SK-N-MC (cell line): ENCODE measurements at places on chromosomes 2 and 18.
A peak's percentile ranks its signal among the peaks of the same experiment; 100 is the strongest.

GRCh38 chr2:152405206-152406118, 70.5 kb downstream of the FMNL2 start:
- no peak for DNase-seq

- no peak for DNase-seq
Observed at GRCh38 chr2:54866868-54867267, 143.4 kb downstream of the EML6 start.

DNA sequence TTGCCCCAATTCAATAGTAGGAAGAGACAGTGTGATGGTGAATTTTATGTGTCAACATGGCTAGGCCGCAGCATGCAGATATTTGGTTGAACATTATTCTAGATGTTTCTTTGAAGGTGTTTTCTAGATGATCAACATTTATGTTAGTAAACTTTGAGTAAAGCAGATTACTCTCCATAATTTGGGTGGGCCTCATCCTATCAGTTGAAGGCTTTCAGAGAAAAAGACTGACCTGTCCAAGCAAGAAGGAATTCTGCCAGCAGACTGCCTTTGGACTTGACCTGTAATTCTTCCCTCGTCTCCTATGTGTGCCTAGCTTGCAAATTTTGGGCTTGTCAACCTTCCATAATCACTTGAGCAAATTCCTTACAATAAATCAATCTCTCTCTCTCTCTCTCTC, 8.3 kb upstream of the GRP start:
- no peak for DNase-seq

DNA sequence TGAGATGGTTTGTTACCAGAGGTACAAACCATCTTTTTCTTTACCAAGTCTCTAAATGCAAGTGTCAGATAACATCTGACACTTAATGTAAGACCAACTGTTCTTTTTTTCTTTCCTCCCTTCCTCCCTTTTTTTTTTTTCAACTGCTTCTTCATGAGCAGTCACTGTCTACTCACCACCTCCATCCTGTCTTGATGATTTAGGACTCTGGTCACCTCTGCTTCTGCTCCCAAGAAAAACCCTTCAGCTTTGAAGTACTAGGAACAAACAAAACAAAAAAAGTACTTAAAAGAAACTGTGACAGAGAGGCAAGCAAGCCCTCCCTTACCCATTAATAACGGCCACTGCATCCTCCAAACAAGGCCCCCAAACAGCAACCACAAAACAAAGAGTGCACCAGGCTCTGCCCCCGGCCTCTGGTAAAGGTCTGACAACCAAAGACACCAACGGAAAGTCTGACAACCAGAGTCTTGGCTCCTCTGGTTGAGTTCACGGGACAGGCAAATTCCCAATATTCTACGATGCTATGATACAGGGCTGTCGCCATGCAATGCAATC, 141.0 kb downstream of the ARL4C start:
- no peak for DNase-seq

DNA sequence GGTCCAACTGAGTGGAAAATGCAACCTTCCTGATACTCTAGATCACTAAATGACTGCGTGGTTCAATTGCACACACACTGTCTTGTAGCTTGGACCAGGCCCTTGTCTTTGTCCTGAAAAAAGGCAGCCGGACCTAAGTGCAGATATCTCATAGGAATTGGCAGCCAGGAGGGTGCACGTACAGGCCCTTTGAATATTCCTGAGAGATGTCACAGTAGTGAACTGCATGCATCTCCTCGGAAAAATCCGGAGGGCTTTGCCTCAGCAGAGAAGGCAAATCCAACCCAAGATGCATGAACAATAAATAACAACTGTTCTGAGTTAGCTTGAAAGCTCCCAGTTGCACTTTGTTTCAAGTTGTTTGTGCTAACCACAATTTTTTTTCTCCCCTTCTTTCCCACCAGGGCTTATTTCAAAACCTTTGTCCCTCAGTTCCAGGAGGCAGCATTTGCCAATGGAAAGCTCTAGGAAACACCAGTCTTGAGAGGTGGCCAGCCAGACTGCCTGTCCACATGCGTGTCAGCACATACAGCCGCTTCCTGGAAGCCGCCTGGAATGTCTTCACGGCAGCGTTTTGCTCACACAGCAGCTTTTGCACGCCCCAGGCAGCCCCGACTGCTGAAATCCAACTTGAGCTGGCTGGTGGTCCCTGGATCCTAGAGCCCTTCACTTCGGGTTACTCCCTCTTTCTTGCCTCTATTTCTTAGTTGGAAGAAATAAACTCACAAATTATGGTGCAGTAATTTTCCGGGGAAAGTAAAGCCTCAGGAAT, 54.4 kb upstream of the FOSL2 start:
- peak; percentile 65 for DNase-seq

- no peak for DNase-seq
Observed at GRCh38 chr2:17791121-17791816, 25.0 kb upstream of the MSGN1 start.

DNA sequence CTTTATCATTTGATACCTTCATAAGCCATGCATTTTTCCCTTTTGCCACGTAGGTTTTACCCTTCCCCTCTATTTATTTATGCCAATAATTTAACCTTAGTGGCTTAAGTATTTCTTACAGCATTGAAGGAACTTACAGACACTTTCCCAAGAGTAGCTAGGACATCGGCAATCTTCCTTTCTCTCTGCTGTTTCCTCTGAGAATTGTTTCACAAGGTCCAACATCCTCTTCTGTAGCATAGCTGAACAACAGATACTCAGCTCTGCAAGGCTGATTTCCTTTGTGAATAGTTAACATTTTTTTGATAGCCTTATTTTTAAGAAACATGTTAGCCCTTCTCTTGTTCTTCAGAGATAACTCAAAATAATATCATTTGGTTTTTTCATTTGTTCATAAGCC, 1.1 kb upstream of the GCA start:
- no peak for DNase-seq

DNA sequence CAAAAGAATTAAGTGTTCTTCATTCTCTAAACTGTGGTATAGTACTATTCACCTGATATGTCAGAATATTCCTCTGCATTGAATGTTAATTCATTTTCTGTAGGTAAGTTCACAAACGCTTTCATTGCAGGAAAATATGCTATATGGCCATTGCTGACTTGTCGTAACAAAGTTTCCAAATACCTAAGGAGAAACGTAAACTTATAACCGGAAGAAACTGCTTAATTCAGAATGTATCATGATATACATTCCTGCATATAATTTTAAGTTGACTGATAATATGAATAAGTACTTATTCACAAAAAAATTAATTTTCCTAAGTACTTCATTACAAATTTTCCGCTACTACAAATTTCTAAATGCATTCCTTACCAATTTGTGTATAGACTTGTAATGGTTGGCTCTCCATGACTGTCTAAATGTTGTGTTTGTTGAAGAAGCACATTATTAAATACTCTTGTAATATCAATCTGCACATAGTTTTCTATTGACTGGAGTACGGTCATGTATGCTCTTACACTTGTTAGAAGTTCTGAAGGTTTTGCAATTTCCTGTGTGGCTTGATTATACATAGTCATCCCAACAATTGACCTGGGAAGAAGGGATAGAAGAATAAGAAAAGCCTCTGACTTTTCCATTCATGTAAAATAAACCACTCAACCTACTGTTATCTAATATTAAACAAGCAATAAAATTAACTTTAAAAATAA, 85.4 kb downstream of the NCKAP1 start:
- DNase-seq = peak; percentile 86

DNA sequence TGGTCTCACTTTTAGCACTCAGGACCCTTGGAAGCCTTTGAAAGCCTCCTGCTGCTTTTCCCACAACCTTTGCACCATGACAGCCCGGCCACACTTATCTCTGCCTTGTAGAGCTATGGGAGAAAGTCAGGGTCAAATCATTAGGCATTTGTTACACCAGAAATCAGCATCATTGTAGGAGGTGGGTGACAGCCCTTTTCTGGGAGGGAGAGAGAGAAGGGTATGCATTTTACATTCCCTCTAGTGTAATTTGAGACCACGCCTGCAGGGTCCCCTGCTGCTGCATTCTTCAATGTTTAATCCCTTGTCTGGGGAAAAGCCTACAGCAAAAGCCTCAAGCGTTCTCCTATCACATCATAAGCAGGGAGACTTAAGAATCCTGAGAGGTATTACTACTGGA, 766.8 kb upstream of the FAM98A start:
- peak; percentile 79 for DNase-seq

DNA sequence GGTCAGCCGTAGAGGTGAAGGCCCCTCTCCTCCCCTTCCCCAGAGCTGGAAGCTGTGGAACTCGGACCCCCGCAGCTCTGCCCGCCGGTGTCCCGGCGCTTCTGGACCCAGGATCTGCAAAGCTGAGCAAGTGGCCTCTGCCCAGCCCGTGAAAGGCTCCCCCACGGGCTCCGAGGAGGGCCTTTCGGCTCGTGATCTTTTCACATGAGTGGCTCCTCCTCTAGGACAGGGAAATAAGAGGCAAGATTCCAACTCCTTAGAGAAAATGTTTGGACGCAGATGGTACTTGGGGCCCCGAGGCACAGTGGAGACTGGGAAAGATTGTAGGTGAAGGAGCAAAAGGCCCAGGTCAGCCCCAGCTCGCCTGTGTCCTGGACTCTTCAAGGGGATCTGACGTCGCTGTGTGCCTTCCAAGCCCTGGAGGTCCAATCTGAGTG, 48.2 kb upstream of the SP3 start:
- no peak for DNase-seq

GRCh38 chr2:160812830-160813505, 319.4 kb upstream of the RBMS1 start:
- DNase-seq = no peak

- DNase-seq = no peak
Observed at GRCh38 chr18:72823345-72823744, 44.4 kb downstream of the NETO1 start.

GRCh38 chr2:124973396-124973795, 948.3 kb downstream of the CNTNAP5 start:
- DNase-seq = no peak

DNA sequence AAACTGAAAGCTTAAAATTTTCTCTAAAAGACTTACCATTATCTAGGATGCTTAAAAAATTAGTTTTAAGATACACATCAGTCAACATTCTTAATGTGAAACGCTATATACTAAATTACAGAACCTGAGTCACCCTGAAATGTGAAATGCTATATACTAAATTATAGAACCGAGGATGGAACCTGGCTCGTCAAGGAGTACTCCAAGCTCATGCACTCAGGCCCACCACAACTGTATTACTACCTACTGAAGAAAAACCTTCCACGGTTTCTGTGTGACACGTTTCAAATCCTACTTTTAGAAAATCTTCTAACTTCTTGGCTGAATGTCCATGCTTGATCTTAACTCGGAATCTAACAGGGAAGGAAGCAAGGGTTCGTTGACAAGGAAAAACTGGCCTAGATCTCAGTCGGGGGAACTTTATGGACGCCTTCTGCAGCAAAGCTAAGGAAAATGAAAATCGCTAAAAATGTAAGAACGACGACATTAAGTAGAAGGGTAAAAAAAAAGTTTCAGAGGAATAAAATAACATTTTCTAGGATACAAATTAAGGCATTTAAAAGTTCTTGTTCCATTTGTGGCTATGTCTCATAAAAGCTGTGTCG, 1.4 kb downstream of the PRKD3 start:
- DNase-seq = no peak

DNA sequence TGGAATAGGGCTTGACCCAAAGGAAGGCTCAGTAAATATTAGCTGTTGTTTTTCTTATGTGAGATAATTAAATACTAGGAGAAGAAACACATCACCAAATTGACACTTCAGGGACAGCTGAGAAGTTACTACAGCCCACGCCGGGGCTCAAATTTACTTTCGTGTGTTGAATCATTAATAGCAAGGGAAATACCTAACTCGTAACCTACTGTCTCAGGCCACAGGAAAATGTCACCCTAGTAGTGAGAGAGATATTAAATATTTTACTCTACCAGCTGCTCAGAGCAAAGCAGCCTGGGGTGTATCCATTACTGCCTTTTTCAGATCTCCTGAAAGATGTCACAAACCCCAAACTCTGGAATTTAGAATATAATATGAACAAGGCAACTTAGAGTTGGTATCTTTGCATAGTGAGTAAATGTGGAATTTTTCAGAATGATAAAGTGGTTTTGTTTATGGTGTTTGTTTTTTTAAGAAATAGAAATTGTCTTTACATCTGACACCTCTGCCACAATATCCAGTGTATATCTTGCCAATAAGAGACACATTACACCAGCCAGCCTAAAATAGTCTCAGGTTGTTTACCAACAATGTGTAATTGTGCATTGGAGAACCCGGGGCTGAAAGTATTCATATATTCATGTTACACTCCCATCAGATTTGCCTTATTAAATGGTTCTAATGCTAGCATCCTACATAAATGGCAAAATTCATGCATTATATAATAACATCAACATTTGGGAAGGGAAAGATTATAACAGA, 48.4 kb downstream of the ATP8B1 start:
- DNase-seq = no peak

- DNase-seq = no peak
Observed at GRCh38 chr18:49677081-49677480, 115.2 kb downstream of the LIPG start.

DNA sequence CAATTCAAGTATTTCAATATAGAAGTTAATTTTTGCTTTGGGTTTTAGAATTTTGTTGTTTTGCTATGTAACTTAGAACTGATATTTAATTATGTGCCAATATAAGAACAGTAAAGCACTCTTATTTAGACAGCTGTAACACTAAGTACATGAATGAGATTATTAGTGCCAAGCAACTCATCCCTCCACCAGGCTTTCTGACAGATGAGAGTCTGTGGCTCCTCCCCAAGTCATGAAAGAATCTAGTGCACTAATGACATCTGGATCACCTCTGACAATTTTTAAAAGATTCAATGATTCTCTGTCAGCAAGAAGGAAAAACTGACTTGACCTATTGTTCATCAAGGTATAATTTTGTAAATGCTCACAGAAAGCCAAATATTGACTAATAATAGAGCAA, 67.8 kb downstream of the TMEFF2 start:
- DNase-seq = no peak

DNA sequence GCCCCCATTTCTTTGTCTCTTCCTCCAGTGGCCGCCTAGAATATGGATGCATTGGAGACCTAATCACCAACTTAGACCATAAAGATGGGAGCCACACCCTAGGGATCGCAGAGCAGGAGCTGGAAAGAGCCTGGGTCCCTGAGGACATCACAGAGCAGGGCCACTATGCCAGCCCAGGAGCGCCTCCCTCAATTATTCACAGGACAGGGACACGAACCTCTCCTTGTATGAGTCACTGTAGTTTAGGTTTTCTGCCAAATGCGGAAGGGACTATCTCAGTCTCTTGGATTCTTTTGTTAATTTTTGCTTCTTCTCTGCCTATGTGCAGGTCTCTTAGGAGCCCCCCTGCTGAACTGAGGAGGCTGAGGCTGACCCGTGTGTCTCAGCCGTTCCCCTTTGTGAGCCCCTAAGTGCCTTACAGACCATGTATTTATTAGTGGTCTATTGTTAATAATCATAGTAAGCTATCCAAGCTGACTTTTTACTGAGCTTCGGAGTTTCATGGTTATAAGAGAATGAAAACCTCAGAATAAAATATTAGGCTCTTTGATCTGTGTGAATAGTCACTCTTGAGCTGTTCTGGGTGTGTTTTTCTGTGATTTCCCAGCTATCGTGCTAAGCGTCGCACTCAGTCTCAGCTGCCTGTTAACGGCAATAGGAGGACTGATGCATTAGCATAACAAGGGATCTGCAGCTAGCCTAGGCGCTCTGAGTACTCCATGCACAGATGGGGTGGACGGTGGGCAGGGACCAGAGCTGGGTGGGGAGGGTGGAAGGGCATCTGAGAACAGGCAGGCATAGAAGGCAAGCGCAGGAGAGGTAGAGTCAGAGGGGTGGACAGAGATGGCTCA, 12.7 kb upstream of the PTPN4 start:
- DNase-seq = no peak

- DNase-seq = no peak
Observed at GRCh38 chr2:161992531-161992930, 81.5 kb downstream of the DPP4 start.

- no peak for DNase-seq
Observed at GRCh38 chr18:54919412-54919811, 39.8 kb downstream of the CCDC68 start.
